T-cell (primary cell): ENCODE measurements at places on chromosomes 13 and 19. TPM values are rescaled to one million over a fixed set of nuclear protein-coding genes. Genes with fewer than 3 reads are reported as not detected.

DNA sequence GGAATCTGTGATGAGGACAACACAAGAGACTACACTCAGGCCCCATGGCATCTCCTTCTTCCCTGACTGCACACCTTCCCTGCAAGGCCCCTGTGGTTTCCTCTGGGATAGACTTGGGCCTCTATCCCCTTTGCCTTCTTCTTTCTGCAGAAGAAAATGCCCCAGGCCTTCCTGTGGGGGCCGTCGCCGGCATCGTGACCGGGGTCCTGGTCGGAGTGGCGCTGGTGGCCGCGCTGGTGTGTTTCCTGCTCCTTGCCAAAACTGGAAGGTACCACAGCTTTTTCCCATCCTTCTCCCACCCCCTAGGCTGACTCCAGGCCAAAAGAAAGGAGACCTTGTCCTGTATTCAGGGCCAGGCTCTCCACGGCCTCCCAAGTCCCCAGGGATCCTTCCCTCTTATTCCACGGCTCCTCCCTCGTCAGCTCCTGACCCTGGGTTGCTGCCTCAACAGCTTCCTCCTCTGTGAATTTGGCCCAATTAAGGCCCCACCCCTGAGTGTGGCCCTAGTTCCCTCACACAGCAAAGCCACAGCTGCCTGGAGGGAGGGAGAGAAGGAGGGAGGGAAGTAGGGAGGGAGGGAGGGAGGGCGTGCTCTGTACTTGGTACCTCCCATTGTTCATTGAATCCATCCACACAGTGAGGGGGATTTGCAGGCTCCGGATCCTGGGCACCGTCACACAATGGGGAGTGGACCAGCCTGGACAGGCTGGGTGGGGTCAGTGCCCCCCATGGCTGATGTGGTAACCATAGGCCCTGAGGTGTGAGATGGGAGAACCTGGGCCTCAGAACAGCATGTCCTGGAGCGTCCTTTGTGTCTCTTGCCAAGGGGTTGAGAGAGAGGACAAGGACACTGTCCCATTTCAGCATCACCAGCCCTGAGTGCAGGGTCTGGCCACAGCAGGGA is 12.5 kb downstream of the CEACAM3 start:
- H3K4me3 ChIP-seq: no peak overlapping the region
- H3K27me3 ChIP-seq: peaks cover 43% of the 10 kb centered on the region
- H3K4me1 ChIP-seq: no peaks in the 10 kb centered on the region
- no peak overlapping the region for H3K27ac ChIP-seq
- no peak for DNase-seq

DNA sequence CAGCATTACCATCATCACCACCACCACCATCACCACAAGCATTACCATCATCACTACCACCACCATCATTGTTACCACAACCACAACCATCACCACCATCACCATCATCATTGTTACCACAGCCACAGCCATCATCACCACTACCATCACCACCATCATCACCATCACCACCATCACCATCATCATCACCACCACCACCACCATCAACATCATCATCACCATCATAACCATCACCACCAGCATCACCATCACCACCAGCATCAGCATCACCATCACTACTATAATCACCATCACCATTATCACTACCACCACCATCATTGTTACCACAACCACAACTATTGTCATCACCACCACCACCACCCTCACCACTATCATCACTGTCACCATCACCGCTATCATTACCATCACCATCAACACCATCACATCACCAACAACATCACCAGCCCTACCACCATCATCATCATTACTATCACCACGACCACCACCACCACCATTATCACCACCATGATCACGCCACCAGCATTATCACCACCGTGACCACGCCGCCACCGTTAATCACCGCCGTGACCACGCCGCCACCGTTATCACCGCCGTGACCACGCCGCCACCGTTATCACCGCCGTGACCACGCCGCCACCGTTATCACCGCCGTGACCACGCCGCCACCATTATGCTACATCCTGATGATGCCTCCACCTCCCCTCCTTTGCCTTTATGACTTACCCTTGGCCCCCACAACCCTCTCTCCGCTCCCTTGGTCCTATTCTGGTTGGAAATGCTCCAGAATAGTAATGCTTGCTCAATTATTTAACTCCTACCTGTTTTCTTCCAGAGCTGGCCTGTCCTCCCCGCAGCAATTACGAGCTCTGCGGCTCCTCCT is 10.0 kb upstream of the FXYD3 start:
- no peaks in the 10 kb centered on the region for H3K4me1 ChIP-seq
- no peak for DNase-seq
- peaks cover 7% of the 10 kb centered on the region for H3K27me3 ChIP-seq
- H3K36me3 ChIP-seq: no peaks in the 10 kb centered on the region
- H3K27ac ChIP-seq: no peak overlapping the region

GRCh38 chr19:4913996-4914735 is 4.9 kb downstream of the UHRF1 start:
- no peaks in the 10 kb centered on the region for H3K36me3 ChIP-seq
- H3K27me3 ChIP-seq: no peaks in the 10 kb centered on the region
- H3K4me3 ChIP-seq: peak overlapping the region; percentile 90
- DNase-seq: peak; percentile 15

DNA sequence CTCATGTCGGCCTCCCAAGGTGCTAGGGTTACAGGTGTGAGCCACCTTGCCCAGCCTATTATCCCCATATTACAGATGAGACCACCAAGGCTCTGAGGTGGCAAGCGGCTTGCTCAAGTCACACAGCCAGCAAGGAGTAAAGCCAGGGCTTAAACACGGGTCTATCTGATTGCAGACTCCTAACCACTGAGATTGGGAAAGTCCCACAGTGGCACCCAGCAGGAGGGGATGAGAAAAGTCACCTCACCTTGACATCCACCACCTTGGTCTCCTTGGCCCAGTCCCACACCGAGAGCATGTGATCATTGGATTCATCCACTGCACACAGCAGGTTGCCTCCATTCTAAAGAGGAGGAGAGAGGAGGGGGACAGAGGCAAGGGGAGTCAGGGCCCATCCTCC is 9.5 kb downstream of the EML2 start:
- no peak overlapping the region for H3K27ac ChIP-seq
- H3K36me3 ChIP-seq: peaks cover 9% of the 10 kb centered on the region
- no peak for DNase-seq
- no peaks in the 10 kb centered on the region for H3K27me3 ChIP-seq
- H3K4me1 ChIP-seq: no peaks in the 10 kb centered on the region

- H3K36me3 ChIP-seq: peaks cover 38% of the 10 kb centered on the region
- H3K4me3 ChIP-seq: no peak overlapping the region
- DNase-seq: no peak
- no peaks in the 10 kb centered on the region for H3K4me1 ChIP-seq
- H3K27ac ChIP-seq: no peak overlapping the region
Measured at GRCh38 chr19:55058781-55059610, 4.0 kb downstream of the RDH13 start.

GRCh38 chr19:16365300-16365996 is 40.8 kb downstream of the KLF2 start:
- DNase-seq: no peak
- H3K27me3 ChIP-seq: no peaks in the 10 kb centered on the region
- H3K4me1 ChIP-seq: peaks cover 96% of the 10 kb centered on the region
- peak overlapping the region; percentile 68 for H3K4me3 ChIP-seq
- H3K36me3 ChIP-seq: no peaks in the 10 kb centered on the region
- H3K27ac ChIP-seq: peak overlapping the region; percentile 96

GRCh38 chr13:52706081-52706480 is 33.5 kb downstream of the CNMD start:
- no peaks in the 10 kb centered on the region for H3K36me3 ChIP-seq
- H3K4me1 ChIP-seq: no peaks in the 10 kb centered on the region
- H3K4me3 ChIP-seq: no peak overlapping the region
- no peak overlapping the region for H3K27ac ChIP-seq
- DNase-seq: no peak
- H3K27me3 ChIP-seq: no peaks in the 10 kb centered on the region

DNA sequence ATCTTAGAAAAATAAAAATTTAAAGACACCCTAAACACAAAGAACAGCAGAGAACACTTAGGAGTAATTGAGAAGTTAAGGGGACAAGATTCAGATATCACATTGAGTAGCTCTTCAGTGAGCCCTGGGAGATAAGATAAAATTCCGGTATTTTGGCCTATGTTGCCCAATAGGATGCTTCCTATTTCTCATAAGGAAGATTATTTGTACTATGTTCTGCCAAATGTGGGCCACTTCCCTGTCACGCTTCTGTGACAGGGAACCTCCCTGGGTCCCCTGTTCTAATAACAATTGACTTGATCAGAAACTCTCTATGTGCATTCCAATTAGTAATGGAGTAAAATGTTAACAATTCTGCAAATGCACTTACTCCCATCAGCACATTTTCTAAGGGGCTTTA is 310.7 kb downstream of the MYO16 start:
- H3K36me3 ChIP-seq: no peaks in the 10 kb centered on the region
- no peak overlapping the region for H3K27ac ChIP-seq
- DNase-seq: no peak
- no peaks in the 10 kb centered on the region for H3K27me3 ChIP-seq
- no peaks in the 10 kb centered on the region for H3K4me1 ChIP-seq

- H3K27me3 ChIP-seq: no peaks in the 10 kb centered on the region
- H3K4me1 ChIP-seq: peaks cover 44% of the 10 kb centered on the region
- H3K27ac ChIP-seq: no peak overlapping the region
- H3K4me3 ChIP-seq: no peak overlapping the region
Measured at GRCh38 chr19:4794971-4795370, 3.4 kb downstream of the FEM1A start.

DNA sequence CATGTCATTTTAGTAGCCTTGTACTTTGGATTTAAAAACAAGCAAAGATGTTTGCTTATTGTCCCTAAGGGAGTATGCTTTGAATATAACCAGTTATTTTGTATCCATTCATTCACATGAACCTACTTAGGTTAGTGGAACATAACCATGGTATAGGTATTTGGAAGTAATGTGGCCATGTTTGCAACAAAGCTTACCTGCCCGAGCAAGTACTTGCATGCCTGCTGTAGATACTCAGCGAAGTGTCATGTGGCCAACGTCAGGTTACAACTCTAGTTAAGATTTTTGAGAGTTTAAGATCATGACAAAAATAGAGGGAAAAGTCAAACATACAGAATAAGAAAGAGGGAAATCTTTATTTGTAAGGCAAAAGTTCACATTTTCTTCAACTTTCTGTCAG is 57.2 kb downstream of the COG6 start:
- no peak overlapping the region for H3K27ac ChIP-seq
- H3K4me3 ChIP-seq: no peak overlapping the region
- no peak for DNase-seq
- H3K4me1 ChIP-seq: no peaks in the 10 kb centered on the region

GRCh38 chr19:14432791-14433553 is at the start of gene PKN1:
Gene PKN1, plus strand, starts transcription at chr19:14433306. Its CDS starts 216 bp downstream, at chr19:14433522.
- peak within 1 kb of the TSS; percentile 86 for H3K4me3 ChIP-seq
- peaks cover 7% of the 10 kb centered on the region for H3K4me1 ChIP-seq
- H3K36me3 ChIP-seq: peaks cover 7% of the 10 kb centered on the region
- no peaks in the 10 kb centered on the region for H3K27me3 ChIP-seq
- DNase-seq: no peak

DNA sequence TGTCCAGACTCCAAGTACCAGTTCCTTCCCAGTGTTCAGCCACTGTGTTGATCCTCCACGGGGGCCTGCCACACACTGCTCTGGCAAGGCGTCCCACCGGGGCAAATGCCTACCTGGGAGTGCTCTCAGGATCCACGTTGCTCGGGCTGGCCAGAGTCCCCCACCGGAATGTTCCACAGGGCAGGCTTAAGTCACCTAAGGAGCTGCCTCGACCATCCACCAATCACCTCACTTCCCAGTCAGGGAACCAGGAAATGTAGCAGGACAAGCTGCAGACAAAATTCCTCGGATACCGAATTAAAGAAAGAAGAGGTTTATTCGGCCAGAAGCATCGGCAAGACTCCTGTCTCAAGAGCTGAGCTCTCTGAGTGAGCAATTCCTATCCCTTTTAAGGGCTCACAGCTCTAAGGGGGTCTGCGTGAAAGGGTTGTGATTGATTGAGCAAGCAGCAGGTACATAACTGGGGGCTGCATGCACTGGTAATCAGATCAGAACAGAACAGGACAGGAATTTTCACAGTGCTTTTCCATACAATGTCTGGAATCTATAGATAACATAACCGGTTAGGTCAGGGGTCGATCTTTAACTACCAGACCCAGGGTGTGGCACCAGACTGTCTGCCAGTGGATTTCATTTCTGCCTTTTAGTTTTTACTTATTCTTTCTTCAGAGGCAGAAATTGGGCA is 56.9 kb upstream of the EDNRB start:
- H3K4me1 ChIP-seq: no peaks in the 10 kb centered on the region
- H3K27me3 ChIP-seq: no peaks in the 10 kb centered on the region
- no peak overlapping the region for H3K27ac ChIP-seq
- H3K36me3 ChIP-seq: no peaks in the 10 kb centered on the region
- no peak overlapping the region for H3K4me3 ChIP-seq

- peak overlapping the region; percentile 92 for H3K4me3 ChIP-seq
- H3K27ac ChIP-seq: peak overlapping the region; percentile 52
- H3K4me1 ChIP-seq: peaks cover 27% of the 10 kb centered on the region
- peaks cover 24% of the 10 kb centered on the region for H3K27me3 ChIP-seq
- DNase-seq: no peak
Measured at GRCh38 chr19:42325896-42326771, 699 bp downstream of the MEGF8 start.

GRCh38 chr19:3879656-3880055 is 829 bp upstream of the ATCAY start:
- peaks cover 16% of the 10 kb centered on the region for H3K4me1 ChIP-seq
- no peak for DNase-seq
- H3K27me3 ChIP-seq: peaks cover 91% of the 10 kb centered on the region
- H3K27ac ChIP-seq: no peak overlapping the region

DNA sequence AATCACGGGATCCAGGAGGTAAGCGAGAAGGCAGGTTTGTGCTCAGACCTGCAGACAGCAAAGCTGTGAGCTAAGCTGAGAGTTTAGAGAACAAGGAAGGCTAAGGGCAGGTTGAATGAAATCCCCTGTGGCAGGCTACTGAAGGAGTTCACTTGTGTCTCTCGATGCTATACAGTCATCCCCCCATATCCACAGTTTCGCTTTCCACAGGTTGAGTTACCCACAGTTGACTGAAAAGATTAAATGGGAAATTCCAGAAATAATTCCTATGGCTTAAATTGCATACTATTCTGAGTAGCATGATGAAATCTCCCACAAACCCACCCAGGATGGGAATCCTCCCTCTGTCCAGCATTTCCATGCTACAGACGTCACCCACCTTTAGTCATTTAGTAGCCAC is 49.6 kb downstream of the ABCC4 start:
- H3K36me3 ChIP-seq: peaks cover 8% of the 10 kb centered on the region
- no peaks in the 10 kb centered on the region for H3K27me3 ChIP-seq
- no peak for DNase-seq
- no peak overlapping the region for H3K4me3 ChIP-seq
- no peaks in the 10 kb centered on the region for H3K4me1 ChIP-seq
- no peak overlapping the region for H3K27ac ChIP-seq

GRCh38 chr13:74048756-74049155 is 85.4 kb downstream of the KLF12 start:
- H3K27ac ChIP-seq: no peak overlapping the region
- DNase-seq: no peak
- no peaks in the 10 kb centered on the region for H3K36me3 ChIP-seq
- H3K4me1 ChIP-seq: peaks cover 13% of the 10 kb centered on the region
- H3K27me3 ChIP-seq: no peaks in the 10 kb centered on the region

GRCh38 chr13:104586051-104586746 is 1520.0 kb upstream of the SLC10A2 start:
- H3K4me1 ChIP-seq: no peaks in the 10 kb centered on the region
- no peak overlapping the region for H3K4me3 ChIP-seq
- H3K27ac ChIP-seq: no peak overlapping the region

GRCh38 chr13:113508521-113509254 is 18.2 kb upstream of the DCUN1D2 start:
- no peaks in the 10 kb centered on the region for H3K4me1 ChIP-seq
- H3K27ac ChIP-seq: no peak overlapping the region
- H3K36me3 ChIP-seq: peaks cover 9% of the 10 kb centered on the region
- no peak for DNase-seq
- H3K4me3 ChIP-seq: no peak overlapping the region
- H3K27me3 ChIP-seq: no peaks in the 10 kb centered on the region

The CD209 gene
- total RNA-seq: not detected

The VSTM2B gene
- not detected for total RNA-seq

The MYPOP gene
- total RNA-seq: 17.0 TPM

The NECTIN2 gene
- 1.4 TPM for total RNA-seq

The OVOL3 gene
- total RNA-seq: not detected
